ENCODE measurements at places on chromosomes 2 and 18. TPM values are rescaled to one million over a fixed set of nuclear protein-coding genes. Genes with fewer than 3 reads are reported as not detected.

Gene CRACDL
- 2.1 TPM for polyA plus RNA-seq

Gene MTX2
- polyA plus RNA-seq = 79.4 TPM

Gene HOXD13
- not detected for polyA plus RNA-seq

Gene KCNE4
- polyA plus RNA-seq = 2.1 TPM

DNA sequence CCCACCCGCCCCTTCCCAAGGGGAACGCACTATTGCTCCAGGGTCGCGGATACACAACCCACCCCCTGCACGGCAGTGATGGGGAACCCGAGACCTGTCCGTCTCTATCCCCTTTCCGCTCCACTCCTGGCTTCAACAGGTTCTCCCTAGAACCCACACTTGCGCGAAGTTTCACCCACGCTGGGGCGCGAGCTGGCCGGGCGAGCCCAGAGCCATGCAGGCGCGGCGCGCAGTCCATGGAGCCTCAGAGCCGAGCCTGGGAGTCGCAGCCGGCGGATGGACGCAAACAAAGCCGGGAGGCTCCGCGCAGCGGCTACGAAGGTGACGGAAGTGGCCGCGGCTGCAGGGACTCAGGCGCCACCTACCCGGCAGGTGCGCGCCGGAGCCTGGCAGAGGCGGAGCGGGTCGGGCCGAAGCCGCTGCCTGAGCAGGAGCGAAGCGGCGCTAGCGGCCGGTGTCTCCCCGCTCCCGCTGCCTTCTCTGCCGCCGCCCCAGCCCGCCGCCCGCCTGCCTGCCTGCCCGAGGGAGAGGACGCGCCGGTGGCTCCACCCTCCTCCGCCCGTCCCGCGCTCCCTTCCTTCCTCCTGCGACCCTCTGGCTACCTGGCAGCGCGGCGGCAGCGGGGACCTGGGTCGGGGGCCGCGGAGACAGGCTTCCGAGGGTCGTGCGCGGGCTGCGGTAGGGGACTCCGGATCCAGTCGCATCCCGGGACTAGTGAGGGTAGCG lies 14.0 kb downstream of the ALPG start:
- peak; percentile 13 for DNase-seq

Gene SULT1C4
- 0.34 TPM for polyA plus RNA-seq

DNA sequence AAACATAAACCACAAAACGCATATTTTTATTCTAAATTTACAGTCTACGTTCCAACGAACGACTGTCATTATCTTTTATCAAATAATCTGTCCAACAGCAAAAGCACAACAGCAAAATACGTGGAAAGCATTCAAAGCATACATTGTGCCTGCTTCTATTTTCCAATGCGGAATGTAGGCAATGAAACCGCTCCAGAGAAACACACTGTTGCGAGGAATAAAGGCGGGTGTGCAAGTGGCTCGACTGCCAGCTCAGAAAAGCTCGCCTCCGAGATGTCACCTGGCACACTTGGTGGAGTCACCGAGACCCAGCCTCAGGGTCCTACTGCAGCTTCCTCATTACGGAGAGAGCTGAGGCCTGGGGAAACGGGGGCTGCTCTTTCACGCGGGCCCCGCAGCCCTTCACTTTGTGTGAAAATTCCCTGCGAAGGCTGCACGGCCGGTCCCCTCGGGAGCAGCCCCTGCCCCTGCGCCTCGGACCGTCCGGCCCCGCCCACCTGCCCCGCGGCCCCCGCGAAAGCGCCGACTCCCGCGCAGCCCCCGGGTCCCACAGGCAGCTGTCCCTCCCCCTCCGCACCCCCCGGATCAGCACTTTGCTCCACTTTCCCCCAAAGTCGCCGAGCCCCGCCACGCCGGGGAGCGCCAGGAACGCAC lies 752 bp downstream of the MGAT4A start:
- peak; percentile 65 for DNase-seq

DNA sequence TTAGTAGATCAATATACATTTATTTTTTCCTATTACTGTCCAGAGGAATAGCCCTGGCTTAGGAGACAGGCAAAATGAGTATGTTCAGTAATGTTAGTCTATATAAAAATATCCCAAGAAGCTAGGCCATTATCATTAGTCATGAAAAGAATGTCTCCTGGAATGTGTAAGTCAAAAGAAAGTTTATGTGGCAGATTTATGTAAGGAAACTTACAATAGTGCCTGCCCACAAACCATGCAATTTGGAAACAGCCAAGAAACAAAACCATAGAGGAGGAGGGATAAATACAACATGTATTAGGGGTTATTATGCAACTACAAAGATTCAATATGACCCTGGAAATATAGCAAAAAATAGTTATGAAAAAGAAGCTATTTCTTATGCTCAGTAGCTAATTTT lies 96.3 kb downstream of the NOL4 start:
- no peak for DNase-seq

- DNase-seq = no peak
These were observed 64.3 kb downstream of the ACKR3 start for GRCh38 chr2:236633775-236634560.

DNA sequence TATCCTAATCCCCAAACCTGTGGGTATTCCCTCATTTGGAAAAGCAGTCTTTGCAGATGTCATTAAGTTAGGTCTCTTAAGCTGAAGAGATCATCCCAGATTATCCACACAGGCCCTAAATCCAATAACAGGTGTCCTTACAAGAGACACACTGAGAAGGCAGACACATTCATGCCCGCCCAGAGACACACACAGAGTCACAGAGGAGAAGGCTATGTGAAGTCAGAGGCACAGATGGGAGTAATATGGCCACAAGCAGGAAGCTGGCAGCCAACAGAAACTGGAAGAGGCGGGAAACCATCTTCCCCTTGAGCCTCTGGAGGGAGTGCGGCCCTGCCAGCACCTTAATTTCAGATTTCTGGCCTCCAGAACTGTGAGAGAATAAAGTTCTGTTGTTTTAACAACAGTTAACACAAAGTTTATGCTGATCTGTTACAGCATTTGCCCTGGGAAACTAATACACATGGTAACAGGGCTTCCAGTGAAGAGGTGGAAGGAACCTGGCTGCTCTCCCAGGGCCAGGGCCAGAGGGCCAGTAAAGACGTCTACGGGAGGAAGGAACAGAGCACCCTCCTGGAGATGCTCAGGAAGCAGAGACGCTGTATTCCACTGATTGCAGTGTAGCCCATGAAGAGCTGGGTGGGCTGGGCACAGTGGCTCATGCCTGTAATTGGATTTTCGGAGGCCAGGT lies 217.5 kb downstream of the GLI2 start:
- no peak for DNase-seq

- no peak for DNase-seq
These were observed 192.2 kb downstream of the TSN start for GRCh38 chr2:121947674-121948073.

Gene CPO
- polyA plus RNA-seq = 5.7 TPM

- peak; percentile 90 for DNase-seq
These were observed 25.7 kb downstream of the ADI1 start for GRCh38 chr2:3493615-3494007.

GRCh38 chr2:209965723-209966122 lies 36.7 kb upstream of the RPE start:
- no peak for DNase-seq

- no peak for DNase-seq
These were observed 36.4 kb downstream of the RAMP1 start for GRCh38 chr2:237895544-237896506.

Gene RAB6C
- polyA plus RNA-seq = 0.24 TPM

Gene OSGEPL1
- polyA plus RNA-seq = 6.3 TPM

GRCh38 chr18:61581578-61582201 lies 248.5 kb downstream of the CDH20 start:
- DNase-seq = peak; percentile 71

DNA sequence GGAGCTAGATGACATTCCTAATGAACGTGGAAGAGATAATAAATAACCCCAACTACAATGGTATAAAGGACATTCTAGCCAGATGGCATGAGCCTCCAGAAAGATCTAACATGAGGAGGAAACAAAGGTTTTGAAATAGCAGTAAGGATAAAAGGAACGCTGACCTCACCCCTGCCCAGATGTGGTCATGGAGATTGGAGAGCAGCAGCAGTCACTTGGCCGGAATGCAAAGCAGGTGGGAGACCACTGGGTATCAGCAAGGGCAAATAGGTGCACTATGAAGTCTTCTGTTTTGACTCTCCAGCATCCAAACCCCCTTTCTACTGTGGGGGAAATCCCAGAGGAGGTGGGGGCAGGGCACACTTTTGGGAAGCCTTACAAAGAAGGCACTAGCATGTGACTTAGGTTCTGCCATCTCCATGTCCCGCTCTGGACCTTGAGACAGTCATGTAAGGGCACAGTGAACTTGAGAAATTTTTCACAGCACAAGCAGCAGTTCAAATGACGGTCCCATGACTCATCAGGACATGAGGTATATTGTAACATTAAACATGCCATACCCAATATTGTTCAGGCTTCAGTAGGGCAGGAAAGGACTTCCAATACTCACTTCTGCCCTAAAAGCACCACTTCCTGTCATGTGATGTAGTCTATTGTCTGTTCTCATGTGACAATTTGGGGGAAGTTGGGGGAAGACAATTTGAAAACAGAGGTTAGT lies 55.2 kb downstream of the METTL4 start:
- peak; percentile 24 for DNase-seq

Gene PIEZO2
- polyA plus RNA-seq = 2.1 TPM

Gene ALPG
- not detected for polyA plus RNA-seq

Gene CNDP1
- 0.16 TPM for polyA plus RNA-seq

Gene MSH6
- polyA plus RNA-seq = 9.6 TPM

GRCh38 chr2:127847931-127848330 lies 10.0 kb downstream of the POLR2D start:
- DNase-seq = no peak

GRCh38 chr2:69644506-69644979 lies 1.0 kb upstream of the AAK1 start:
- no peak for DNase-seq

Gene CETN1
- not detected for polyA plus RNA-seq

Gene LRRC30
- not detected for polyA plus RNA-seq

Gene SERPINB4
- not detected for polyA plus RNA-seq

Gene RNPEPL1
- polyA plus RNA-seq = 5.1 TPM

GRCh38 chr18:45415614-45416013 lies 199.7 kb upstream of the SLC14A2 start:
- DNase-seq = no peak

Gene FSHR
- not detected for polyA plus RNA-seq

DNA sequence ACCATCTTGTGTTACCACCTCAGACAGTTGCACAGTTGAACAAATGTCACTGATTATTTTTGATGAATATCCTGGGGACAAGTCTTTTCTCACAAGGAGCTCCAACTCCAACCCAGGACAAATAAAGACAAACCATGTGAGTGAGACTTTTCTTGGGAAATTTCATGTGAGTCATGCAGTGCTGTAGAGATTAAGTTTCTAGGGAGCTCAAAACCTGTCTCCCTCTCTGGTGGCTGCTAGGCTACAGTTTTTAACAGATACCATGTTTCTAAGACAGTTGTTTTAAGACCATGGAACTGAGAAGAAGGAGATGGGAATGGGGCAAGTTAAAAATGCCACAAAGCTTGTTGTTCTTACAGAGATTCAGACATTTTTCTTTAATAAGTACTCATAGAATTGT lies 255.5 kb downstream of the RIT2 start:
- DNase-seq = no peak

- DNase-seq = no peak
These were observed 12.8 kb upstream of the WIPF1 start for GRCh38 chr2:174610243-174610995.

Gene PPIL3
- polyA plus RNA-seq = 32.3 TPM

- DNase-seq = no peak
These were observed 44.1 kb downstream of the NCK2 start for GRCh38 chr2:105788670-105789290.

DNA sequence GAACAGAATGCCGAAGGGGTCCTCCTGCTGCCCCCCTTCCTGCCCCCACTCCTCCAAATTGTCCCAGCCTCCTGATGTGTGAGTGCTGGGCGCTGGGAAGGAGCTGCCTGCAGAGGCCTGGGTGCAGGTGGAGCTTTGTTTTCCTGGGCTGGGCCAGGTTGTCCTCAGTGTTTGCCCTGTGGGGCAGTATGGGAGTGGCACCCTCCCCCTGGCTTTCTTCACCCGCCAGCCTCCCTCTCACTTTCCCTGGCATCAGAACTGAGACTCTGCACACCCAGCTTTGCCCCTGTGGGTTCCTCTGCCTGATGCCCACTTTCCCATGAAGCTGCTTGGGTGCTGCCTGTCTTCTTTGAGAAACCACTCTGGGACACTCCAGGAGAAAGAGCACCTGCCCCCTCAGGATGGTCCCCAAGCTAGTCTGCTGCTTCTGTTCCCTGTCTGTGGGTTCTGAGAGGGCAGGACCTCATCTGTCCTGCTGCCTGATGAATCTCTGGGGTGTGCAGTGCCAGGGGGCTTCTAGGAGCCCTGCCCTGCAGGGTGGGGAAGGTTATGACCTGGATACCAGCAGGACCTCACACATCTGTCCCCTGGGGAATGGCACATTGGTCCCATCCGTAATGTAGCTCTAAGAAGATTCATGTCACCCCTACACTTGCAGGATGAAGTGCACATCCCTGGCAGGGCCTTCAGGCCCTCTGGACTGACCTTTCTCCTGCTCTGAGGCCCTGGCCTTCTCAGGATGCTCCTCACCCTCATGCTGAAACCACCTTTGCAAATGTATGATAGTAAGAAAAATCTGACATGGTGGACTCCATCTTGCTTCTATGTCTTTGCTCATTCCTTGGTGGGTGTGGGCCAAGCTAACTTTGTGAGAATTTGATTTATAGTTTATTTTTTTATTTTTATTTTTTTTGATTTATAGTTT lies 146.8 kb upstream of the HS6ST1 start:
- peak; percentile 14 for DNase-seq

Gene ARHGEF4
- 6.8 TPM for polyA plus RNA-seq

DNA sequence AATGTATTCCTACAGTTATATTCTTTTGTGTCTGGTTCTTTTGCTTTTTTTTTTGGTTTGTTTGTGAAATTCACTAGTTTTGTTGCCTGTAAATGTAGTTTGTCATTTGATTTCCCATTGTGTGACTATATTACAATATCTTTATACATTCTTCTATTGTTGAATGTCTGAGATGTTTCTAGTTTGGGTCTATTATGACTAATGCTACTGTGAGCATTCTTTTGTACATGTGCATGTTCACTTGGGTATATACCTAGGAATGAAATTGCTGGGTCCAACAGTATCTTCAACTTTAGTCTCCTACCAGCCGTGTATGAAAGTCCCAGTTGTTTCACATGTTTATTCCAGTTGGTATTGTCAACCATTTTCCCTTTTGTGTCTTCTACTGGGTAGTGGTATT lies 112.7 kb upstream of the RBMS1 start:
- DNase-seq = no peak

Gene VAMP8
- 108 TPM for polyA plus RNA-seq

DNA sequence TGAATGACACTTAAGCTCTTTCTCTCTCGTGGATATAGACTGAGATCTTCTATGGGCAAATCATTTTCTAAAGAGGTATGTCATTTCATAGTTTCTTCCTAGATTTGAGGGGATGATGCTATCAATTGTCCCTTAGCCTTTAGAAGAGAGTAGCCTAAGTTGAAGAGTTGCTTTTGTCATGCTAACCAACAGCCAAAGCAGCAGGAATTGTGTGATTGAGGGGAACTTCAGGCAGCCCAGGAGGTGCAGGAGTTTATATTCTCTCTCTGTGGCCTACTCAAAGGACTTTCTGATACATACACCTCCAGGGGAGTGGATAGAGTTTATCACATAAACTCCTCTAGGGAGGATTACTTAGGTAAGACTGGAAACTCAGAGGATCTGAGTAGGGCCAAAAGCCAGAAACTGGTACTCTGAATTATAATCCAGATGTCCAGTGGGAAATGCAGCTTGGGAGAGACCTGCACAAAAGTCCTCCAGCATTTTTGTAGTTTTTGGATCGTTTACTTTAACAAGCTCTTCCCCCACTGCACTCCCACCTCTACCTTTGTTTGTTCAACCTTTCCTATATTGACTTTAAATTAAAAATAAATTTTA lies 150.7 kb upstream of the CCDC68 start:
- DNase-seq = no peak

Gene NBEAL1
- 5.0 TPM for polyA plus RNA-seq

Measured in adrenal gland (tissue), 19 donors.